ENCODE measurements at places on chromosomes 2 and 18.

GRCh38 chr2:224260372-224261020 lies 141.4 kb downstream of the FAM124B start:
- DNase-seq: no peak

DNA sequence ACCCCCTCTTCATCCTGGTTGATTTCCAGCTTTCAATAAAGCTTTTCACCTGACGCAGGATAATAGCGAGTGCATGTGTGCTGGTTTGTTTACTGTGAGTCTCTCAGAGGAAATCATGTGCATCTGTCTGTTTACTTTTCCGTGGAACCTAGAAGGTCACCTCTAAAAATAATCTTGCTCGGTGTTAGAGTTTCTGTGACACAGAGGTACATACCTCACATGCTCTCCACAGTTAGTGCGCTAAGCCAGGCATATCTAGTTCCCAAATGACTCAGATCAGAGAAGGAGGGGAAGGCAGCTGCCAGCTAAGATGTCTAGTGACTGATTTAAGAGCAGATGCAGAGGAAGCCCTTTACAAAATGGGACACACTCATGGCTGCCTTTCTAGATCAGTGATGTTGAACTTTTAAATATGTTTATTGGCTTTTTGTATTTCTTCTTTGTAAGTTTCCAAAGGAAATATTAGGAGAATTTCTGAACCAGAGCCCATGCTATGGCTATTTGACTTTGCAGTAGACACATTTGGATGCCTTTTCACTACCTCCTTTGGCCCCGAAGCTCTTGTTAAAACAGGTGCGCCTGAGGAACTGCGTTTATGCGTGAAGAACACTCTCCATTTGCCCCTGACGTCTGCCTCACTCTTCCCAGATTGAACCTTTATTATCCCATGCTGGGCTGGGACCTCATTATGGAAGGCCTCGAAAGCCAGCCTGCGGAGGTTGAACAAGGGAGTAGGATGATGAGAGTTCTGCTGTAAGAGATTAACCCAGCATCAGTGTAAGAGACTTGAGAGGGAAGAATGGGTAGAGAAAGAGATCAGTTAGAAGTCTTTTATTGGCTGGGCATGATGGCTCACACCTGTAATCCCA lies 145.6 kb downstream of the FAM161A start:
- no peak for DNase-seq

DNA sequence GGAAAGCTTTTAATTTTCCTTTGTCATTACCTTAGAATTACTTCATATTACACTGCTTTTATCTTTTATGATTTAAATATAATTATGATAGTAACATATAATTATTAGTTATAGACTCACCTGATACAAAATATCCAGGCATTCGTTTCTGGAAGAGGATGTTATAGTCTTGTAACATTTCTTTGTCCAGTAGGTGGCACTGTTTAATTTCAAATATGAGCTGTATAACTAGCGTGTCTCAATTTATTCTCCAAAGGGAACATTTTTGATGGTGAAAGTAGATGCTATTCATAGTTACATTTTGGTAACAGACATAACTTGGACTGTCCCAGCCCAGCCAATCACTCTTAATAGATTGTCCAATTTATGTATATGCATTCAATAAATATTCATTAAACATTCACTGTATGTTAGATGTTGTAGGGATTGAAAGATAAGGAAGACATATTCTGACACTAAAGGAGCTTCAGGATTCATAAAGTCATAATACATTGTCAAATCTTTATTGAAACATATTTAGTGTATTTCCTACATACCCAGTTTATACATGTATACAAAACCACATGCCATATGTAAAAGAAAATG lies 19.2 kb downstream of the DAW1 start:
- no peak for DNase-seq

- no peak for DNase-seq
Measured at GRCh38 chr2:8430628-8431027, 251.2 kb upstream of the ID2 start.

DNA sequence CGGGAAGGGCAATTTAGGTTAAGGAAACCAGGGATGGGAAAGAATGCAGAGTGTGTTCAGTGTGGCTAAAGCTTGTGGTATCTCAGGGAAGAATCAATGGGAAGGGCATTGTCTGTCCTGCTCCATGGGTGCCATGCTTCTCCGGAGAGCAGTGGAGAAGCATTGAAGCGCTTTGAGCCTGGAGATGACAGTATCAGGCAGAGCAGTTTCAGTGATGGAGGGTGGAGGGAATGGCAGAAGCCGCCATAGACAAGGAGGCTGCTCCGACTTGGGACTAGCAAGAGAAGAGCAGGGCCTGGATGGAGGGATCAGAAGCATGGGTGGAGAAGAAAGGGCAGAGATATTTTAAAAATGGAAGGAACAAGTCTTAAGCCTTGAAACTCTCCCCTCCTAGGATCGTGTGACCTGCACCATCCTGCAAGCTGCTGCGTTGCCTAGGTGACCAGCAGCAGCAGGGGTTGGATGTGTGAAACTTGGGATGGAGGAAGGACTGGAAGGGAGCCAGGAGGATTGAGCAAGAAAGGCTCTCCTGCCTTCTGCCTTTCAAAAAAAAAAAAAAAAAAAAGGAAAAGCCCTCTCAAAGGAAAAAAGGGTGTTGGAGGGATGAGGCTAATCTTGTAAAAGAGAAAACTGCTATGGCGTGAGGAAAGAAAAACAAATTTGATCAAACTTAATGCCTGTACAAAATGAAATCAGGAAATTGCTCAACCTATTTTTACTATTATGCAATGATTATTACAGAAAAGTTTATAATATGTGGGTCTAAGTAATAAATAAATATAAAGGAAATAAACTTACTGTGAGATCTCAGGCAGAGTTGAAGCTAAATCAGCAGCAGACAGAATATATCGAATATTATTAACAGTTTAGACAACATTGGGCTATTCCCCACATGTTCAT lies 493.8 kb upstream of the NRP2 start:
- peak; percentile 25 for DNase-seq

GRCh38 chr18:58639751-58640427 lies 11.0 kb upstream of the ALPK2 start:
- DNase-seq: peak; percentile 61

GRCh38 chr2:200797242-200797770 lies 14.4 kb upstream of the BZW1 start:
- no peak for DNase-seq

DNA sequence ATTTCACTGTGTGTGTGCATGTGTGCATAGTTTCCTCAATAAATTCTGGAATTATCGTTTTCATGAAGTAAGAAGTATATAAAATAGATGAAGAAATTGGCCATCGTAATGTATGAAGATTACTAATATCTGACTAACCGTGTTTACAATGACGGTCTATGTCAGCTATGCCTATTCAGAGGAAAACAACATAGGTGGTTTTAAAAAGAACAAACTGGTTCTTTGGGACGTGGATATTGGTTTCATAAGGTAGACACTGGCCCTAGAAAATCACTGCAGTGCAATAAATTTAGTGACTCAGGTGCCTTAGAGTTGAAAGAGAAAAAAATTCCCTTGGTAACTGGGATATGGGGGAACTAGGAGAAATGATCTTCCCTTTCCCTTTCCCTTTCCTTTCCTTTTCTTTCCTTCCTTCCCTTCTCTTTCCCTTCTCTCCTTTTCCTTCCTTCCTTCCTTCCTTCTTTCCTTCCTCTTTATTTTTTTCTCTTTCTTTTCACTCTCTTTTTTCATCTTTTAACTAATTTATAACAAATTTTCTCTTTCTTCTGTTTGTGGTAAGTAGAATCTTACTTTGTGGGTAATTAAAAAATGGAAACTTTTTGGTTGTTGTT lies 36.4 kb downstream of the MAP2 start:
- no peak for DNase-seq

DNA sequence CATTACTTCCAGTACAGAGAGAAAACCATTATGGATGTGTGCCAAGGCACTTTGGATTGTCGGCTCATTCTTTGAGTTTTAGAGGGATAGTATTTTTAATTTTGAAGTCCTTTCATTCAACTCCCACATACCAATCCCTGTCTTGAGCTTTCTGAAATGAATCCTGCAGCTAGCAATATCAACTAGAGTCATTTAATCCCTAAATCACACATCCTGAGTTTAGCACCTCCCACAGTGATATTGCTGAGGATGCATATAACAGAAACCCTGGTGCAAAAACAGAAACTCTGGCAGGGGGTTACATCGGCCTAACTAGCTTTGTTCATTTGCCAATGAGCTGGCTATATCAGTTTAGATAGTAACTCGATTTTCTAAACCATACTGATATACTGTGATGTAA lies 427.3 kb downstream of the LRP1B start:
- DNase-seq: no peak

DNA sequence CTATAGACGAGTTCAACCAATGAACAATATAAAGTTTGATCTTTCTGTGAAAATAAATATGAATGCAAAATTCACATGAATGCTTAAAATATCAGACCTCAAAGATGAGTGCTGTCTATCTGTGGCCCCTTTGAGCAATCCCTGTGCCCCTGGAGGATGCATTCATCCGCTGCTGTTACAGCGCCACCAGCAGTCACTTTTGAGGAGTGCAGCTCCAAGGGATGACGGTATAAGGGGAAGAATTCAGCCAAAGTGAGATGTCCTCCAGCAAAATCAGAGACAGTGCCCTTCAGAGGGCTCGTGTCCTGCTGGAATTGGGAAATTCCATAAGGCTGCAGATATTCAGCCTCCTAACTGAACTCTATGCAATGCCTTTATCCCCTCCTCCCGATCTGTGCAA lies 12.0 kb upstream of the CHRNA1 start:
- DNase-seq: no peak

GRCh38 chr18:3771121-3771971 lies 321.4 kb downstream of the TGIF1 start:
- peak; percentile 62 for DNase-seq

DNA sequence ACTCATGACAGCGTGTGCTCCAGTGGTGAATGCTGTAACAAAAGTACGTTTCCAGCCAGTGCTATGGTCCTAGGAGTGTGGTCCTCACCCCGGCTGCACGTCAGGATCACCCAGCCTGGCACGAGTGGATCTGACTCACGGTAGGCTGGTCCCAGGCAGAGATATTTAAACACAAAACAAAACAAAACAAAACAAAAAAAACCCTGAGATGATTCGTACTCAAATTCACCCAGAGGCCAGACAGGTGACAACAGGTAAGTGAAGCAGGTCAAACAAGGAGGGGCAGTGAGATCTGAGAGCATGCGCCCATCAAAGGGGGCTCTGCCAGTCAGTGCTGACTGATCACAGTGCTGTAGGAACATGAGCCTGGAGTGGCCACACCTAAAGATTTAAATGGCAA lies 43.2 kb downstream of the C2orf76 start:
- no peak for DNase-seq

DNA sequence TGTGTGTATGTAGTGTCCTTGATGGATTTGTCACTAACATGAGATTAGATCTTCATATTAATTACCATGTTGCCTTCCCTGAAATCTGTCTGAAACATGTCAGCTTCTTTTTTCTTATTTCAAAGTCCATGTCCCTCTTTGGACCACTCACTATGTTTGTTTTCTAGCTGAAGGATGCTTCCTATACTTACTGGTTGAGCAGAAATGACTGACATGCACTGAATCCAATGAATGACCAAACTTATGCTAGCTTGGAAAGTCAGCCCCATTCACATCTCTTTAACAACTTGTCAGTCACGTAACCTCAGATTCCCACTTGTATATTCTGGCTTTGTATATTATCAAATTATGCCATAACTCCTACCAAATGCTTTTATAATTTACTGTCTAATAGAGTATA lies 69.9 kb upstream of the STK39 start:
- no peak for DNase-seq

GRCh38 chr2:55422876-55423665 lies 3.4 kb upstream of the CCDC88A start:
- DNase-seq: no peak

- no peak for DNase-seq
Measured at GRCh38 chr2:61135510-61135909, 26.5 kb upstream of the C2orf74 start.

GRCh38 chr2:71275939-71276310 lies 49.0 kb upstream of the PAIP2B start:
- no peak for DNase-seq

DNA sequence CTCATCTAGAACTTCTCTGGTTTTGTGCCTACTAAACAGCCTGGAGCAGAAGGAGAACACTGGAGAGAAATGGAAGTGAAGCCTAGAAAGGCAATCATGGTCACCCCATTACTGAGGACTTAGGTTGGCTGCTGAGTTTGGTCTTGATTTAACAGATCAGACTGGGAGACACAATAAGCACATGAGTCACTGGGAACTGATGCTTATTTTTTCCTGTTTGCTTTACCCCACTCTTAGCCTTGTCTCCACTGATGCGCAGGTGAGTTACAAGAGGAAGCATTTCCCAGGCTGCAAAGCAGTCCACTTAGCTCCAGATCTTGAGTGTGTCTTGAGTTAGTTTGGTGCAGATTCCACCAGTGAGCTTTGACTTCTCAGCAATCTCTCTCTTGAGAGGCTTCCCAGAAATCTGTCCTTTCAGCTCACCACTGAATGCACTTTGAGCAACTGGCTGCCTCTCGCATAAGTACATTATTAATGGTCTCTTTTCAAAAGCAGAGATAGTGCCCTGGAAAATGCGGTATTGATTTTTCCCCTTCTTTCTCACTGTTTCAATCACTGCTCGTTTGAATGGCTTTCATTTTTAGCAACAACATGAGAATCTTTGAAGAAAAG lies 390.2 kb upstream of the SETBP1 start:
- no peak for DNase-seq

Measured in BJ (cell line).